NCI-H1105 (cell line): ENCODE measurements at places on chromosomes 13 and 19.

DNA sequence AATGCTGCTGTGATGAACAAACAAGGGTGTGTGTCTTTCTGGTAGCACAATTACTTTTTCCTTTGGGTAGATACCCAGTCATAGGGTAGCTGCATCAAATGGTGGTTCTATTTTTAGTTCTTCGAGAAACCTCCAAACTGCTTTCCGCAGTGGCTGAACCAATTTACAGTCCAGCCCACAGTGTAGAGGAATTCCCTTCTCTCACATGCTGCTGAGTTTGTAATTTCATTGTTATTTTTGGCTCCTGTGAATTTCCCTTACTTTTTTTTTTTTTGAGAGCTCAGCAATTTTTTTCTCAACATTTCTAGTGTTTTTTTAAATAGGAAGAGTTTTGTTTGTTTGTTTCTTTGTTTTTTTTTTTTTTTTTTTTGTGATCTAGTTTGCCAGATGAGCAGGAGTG is 37.5 kb upstream of the ADGRE1 start:
- DNase-seq, result no peak

GRCh38 chr19:6233056-6233826 is 46.5 kb downstream of the MLLT1 start:
- no peak for DNase-seq

DNA sequence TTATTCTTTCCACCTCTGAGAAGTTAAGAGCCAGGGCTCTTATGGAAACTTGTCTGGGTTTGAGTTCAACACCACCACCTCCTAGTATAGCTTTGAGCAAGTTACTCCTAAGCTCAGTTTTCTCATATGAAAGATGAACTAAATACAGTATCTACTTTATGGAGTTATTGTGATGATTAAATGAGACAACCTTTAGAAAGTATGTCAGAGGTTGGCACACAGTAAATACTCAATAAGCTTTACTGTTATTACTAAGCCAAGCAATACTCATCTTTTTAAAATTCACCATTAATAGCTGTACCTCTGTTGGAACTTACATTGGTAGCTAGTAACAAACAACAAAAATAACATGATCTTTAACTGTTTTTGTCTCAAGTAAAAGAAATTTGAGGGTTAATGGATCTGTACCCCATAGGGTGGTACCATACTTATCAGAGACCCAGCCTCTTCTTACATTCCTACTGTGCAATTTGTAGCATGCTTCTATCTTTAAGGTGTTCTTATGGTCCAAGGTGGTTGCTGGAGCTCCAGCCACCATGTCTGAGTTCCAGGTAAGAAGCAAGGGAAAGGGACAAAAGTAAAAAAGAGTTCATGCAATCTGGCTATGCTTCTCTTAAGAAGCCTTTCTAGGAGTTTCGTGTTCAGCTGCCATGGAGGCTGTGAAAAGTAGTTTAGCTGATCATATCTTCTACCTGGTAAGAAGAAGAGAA is 24.1 kb upstream of the NDFIP2 start:
- DNase-seq, result no peak

DNA sequence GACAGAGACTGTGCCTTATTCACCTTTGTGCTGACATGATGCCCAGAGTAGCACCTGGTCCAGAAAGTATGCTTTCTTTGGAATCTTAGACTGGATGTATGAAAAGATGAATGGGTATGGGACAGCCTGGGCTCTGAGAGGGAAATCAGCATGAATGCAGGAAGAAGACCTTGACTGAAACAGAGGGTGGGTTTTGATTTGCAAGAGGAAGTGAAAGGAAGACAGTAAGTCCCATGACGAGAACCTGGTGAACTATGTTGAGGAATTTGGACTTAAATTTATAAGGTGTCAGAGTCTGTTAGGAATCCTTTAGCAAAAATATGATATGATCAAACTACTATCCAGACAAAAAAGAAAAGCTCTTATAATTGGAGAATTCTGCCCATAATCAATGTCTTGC is 301.9 kb downstream of the SPRY2 start:
- DNase-seq, result no peak

DNA sequence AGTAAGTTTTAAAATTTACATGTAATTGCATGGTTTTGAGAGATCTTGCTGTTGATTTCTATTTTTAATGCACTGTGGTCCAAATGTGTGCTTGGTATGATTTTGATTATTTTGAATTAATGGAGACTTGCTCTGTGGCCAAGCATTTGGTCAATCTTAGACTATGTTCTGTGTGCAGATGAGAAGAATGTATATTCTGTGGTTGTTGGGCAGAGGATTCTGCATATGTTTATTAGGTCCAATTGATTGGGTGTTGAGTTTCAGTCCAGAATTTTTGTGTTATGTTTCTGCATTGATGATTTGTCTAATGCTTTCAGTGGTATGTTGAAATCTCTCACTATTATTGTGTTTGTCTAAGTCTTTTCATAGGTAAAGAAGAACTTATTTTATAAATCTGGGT is 82.3 kb downstream of the TDRD3 start:
- no peak for DNase-seq

GRCh38 chr19:38517321-38517720 is 83.8 kb downstream of the RYR1 start:
- no peak for DNase-seq

- no peak for DNase-seq
Observed at GRCh38 chr13:105464249-105464648, 1071.2 kb downstream of the EFNB2 start.

GRCh38 chr13:35763782-35764123 is 287.3 kb upstream of the MAB21L1 start:
- DNase-seq, result no peak

- DNase-seq, result no peak
Observed at GRCh38 chr13:100266026-100266425, 177.1 kb downstream of the PCCA start.

DNA sequence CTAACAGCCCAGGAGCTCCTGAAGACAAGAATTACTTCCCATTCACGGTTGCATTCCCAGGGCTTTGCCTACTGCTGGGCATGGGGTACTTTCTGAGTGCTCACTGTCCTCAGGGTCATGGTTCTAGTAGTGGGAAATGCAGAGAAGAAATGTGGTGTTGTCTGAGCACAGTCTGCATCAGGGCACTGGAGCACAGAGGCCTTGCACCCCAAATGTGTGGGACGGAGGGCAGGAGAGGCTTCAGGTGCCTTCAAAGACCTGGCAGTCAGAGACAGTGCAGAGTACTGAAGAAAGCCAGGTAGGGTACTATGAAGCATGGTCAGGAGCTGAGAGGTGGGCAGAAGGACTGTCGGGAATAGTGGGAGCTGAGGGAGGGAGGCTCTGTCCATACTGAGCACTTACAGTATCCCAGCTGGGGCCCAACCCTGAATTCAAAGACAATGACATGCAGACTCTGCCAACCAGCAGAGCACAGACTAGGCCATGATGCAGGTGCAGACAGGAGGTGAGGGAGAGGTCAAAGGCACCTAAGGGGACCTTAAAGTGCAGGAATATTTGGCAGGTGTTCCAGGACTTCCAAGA is 144.4 kb downstream of the USP12 start:
- DNase-seq, result no peak

GRCh38 chr13:45149964-45150363 is 29.7 kb downstream of the GTF2F2 start:
- DNase-seq, result no peak

- DNase-seq, result no peak
Observed at GRCh38 chr13:30157616-30157993, 149.7 kb downstream of the KATNAL1 start.

GRCh38 chr19:49949742-49950589 is 11.0 kb downstream of the SIGLEC11 start:
- DNase-seq, result no peak

DNA sequence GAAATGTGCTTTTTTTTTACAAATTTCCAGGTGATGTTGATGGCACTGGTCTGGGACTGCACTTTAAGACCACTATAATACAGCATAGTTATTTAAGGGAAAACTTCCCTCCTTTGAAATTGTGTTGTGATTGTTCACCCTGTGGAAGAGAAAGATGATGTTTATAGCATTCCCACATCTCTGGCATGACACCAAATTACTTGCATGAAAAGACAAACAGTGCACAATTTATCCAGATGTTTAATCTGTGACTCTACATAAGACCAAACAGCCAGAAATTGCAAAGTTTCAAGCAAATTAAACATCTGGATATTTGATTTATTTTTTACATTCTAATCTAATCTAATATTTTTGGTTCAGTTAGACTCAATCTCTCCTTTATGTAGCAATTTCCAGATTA is 51.6 kb downstream of the UFM1 start:
- DNase-seq, result no peak

- DNase-seq, result no peak
Observed at GRCh38 chr19:3225677-3226093, 1.2 kb downstream of the CELF5 start.

DNA sequence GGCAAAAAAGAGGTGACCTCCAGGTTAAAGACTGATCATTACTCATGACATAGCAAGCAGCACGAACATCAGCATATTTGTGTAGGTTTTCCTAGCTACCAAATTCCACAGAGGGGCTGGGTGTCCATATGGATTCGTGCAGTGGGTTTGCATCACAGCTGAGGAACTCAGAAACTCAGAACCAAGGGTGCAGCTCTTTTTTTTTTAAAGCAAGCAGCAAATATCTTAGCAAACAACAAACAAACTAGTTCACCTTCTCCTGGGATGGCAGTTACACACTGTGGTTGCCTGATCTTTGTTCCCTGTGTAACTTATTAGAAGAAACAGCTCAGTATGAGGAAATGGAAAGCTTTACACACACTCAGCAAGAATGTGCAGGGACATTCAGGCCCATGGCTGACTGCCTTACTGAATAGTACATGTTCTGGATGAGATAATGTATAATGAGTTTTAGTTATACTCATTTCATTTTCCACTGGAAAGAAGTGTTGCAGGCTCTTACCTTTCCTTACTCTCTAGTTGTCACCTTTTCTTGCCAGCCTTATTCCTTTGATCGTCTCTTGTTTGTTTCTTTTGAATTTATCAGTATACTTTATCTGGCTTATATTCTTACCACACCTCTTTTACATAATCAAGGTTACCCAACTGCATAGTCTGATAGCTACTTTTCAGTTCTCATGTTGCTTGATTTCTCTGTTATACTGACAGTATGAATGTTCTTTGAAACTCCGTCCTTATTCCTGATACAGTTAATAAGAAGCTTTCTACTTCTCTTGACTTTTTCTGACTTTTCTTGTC is 4.3 kb downstream of the NDFIP2 start:
- DNase-seq, result no peak

DNA sequence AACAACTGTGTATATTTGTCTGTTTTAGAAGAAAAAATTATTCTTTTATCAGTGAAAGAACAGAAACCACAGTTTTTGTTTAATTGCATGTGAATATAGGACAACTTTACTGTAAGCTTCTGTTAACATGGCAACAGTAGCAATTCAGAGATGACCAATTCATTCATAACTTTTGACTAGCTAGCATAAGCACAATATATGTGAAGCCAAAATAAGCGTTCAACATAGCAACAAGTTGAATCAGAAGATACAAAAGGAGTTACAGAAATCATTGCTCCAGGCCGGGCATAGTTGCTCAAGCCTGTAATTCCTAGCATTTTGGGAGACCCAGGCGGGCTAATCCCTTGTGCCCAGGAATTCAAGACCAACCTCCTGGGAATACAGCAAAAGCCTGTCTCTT is 197.1 kb upstream of the GPC6 start:
- DNase-seq, result no peak

GRCh38 chr19:35533822-35534392 is 651 bp downstream of the GAPDHS start:
- DNase-seq, result no peak

DNA sequence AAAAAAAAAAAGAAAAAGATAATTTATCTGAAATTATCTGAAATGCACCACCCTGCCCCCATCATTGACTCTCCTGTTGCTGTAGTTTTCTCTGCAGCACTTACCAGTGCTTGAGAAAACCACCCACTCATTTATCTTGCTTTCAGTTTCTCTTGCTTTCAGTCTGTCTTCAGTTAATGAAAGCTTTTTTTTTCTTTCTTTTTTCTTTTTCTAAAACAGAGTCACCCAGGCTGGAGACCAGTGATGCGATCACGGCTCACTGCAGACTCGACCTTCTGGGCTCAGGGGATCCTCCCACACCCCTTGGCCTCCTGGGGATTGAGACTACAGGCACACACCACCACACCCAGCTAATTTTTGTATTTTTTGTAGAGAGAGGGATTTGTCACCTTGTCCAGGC is 4.3 kb upstream of the ACP5 start:
- no peak for DNase-seq
